ENCODE measurements at places on chromosomes 13 and 19. TPM values are rescaled to one million over a fixed set of nuclear protein-coding genes. Genes with fewer than 3 reads are reported as not detected.

The EFNB2 gene
- 0.49 TPM for total RNA-seq

GRCh38 chr19:13127811-13128575, 9.9 kb downstream of the NACC1 start:
- H3K4me3 ChIP-seq: no peak overlapping the region
- H3K4me1 ChIP-seq: peaks cover 28% of the 10 kb centered on the region
- H3K27ac ChIP-seq: no peak overlapping the region
- H3K27me3 ChIP-seq: no peaks in the 10 kb centered on the region

The CRX gene
- not detected for total RNA-seq

The LILRB1 gene
- 3.0 TPM for total RNA-seq

The KANK3 gene
- total RNA-seq: 3.3 TPM

The ZNF844 gene
- 37.8 TPM for total RNA-seq

DNA sequence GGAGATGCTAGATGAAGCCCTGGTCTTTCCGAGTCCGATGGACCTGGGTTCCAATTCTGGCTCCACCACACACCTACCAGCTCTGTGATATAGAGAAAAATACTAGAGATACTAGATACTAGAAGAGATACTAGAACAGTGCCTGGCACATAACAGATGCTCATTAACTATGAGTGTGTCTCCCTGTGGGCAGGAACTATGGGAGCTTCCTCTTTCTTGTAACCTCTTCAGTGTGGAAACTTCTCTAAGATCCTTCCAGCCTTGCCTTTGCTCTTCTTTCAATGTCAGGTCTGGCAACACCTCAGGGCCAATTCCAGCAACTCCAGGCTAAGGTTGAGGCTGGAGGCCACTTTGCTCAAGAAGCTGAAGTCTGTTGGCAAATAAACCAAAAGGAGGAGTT, 143.9 kb downstream of the KATNAL1 start:
- H3K4me1 ChIP-seq: peaks cover 12% of the 10 kb centered on the region
- DNase-seq: no peak
- no peak overlapping the region for H3K27ac ChIP-seq
- no peaks in the 10 kb centered on the region for H3K27me3 ChIP-seq
